ENCODE measurements at places on chromosomes 13 and 19.

- no peak for DNase-seq
These were observed 1109.0 kb downstream of the EFNB2 start for GRCh38 chr13:105426441-105426840.

DNA sequence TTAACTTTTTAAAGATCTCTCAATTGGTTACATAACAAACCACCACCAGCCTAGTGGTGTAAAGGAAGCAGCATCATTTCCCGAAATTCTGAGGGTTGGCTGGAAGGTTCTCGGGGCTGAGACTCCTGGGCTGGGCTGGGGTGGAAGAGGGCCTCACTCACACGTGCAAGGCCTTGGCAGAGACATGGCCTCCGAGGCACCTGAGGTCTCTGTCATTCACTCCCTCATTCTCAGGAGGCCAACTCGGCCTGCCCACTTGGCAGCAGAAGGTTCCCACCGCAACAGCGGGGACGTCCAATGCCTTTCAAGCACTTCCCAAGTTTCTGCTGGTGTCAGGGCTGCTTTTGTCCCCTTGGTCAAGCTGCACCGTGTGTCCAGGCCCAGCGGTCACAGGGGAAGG lies 18.6 kb upstream of the RASA3 start:
- no peak for DNase-seq

DNA sequence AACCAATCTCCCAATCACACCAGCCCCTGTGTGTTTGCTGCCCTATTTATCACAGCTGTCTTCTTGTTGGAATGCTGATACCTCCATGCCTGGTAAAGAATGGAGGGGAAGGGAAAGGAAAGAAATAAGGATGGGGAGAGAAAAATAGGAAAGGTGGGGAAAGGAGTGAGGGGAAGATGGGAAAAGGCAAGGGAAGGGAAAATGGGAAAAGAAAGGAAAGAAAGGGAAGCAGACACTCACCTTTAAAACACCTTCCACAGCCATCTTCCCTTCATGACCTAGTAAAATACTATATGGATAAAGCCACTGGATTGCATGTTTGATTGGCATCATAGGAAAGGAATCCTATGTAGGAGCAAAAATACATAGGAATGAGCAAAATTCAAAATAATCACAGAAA lies 77.8 kb downstream of the VWA8 start:
- DNase-seq, result no peak

GRCh38 chr13:33351319-33351718 lies 65.8 kb upstream of the STARD13 start:
- no peak for DNase-seq

GRCh38 chr13:60655256-60655655 lies 258.2 kb downstream of the TDRD3 start:
- DNase-seq, result no peak

- DNase-seq, result no peak
These were observed 11.5 kb downstream of the EPN1 start for GRCh38 chr19:55686311-55687050.

- DNase-seq, result no peak
These were observed 421.0 kb upstream of the KLF12 start for GRCh38 chr13:74555276-74555625.

DNA sequence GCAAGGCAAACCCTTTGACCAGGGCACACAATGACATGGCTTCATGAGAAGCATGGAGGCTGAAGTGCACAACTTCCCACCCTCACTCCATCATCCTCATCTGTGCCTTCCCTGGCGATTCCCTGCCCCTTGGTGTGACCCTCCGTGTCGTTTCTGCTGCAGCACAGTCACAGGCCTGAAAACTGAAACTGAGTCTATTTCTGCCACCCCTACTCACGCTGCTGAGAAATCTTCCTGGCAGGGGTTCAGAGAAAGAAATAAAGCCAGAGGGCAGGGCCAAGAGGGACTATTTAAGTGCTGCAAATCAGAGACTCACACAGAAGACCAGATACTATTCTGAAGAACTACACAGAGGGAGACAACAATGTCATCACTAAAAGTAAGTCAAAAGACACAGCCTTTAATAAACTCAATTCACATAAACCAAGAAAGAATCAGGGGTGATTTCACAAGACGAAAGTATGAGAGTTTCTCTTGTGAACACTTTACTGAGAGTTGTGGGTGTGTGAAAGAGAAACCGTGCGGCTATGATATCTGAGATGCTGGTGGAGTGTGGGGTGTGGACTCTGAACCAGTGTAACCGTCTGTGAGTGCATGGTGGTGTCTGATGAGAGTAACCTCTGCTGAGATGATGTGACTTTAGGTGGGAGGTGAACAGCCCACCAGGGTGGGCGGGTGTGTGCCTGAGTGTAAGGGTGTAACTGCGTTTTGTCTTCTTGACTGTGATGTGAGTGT lies 23.5 kb downstream of the LGALS16 start:
- no peak for DNase-seq

GRCh38 chr19:48533770-48534169 lies 18.2 kb upstream of the SULT2B1 start:
- DNase-seq, result no peak

- no peak for DNase-seq
These were observed 26.9 kb downstream of the MED4 start for GRCh38 chr13:48068036-48068435.

DNA sequence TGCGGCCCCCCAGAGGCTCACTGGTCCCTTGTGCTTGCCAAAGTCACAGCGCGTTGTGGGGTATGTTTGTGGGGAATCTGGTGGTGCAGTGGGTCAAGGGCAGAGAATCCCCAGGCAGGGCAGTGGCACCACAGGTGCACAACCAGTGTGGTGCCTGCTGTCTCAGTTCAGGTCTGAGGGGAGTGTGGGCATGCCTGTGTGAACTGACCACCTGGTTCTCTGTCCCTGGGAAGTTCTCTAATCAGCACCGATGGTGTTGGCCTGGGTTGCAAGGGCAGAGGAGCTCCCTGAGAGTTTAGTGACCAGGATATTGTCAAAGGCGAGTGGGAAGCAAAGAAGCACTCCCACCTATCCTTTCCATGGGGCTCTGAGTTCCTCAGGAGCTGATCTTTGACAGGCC lies 37.7 kb downstream of the ACSBG2 start:
- no peak for DNase-seq

GRCh38 chr19:45161738-45162607 lies 1.2 kb upstream of the NKPD1 start:
- DNase-seq, result no peak

- no peak for DNase-seq
These were observed 1.3 kb upstream of the LENG1 start for GRCh38 chr19:54160854-54161253.

- DNase-seq, result no peak
These were observed 138.1 kb upstream of the KL start for GRCh38 chr13:32878163-32878562.

GRCh38 chr19:10871711-10872545 lies 575 bp downstream of the CARM1 start:
- DNase-seq, result no peak

- DNase-seq, result no peak
These were observed 22.6 kb downstream of the ZSWIM4 start for GRCh38 chr19:13817615-13818371.
